ENCODE measurements at places on chromosomes 1 and 21. TPM values are rescaled to one million over a fixed set of nuclear protein-coding genes. Genes with fewer than 3 reads are reported as not detected.

GRCh38 chr1:57353654-57354053 lies 70.2 kb downstream of the DAB1 start:
- DNase-seq: no peak
- H3K4me1 ChIP-seq: no peaks in the 10 kb centered on the region
- no peaks in the 10 kb centered on the region for H3K27me3 ChIP-seq
- H3K4me3 ChIP-seq: no peak overlapping the region
- H3K27ac ChIP-seq: no peak overlapping the region

- H3K4me3 ChIP-seq: no peak overlapping the region
- peaks cover 36% of the 10 kb centered on the region for H3K4me1 ChIP-seq
- no peak for DNase-seq
- H3K36me3 ChIP-seq: no peaks in the 10 kb centered on the region
- no peaks in the 10 kb centered on the region for H3K27me3 ChIP-seq
Observed at GRCh38 chr1:109273570-109274288, 9.2 kb downstream of the PSRC1 start.

GBP2 gene
- total RNA-seq: 103 TPM

DNA sequence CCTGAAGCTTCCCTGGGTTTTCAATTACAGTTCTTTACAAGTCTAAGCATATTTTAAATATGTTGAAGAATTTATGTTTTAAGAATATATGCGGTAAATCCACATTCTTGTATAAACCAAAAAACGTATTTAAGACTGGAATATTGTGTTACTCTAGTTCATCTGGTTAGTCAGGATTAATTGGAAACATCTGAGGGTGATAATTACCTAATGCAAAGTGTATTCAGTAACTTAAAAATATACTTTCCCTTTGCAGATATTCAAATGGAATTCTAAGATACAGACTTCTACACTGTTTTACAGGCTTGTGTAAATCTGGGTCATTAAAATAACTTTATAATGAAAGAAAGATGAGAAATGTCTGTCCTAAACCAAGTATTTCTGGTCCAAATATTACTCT lies 302.0 kb downstream of the VAV3 start:
- no peaks in the 10 kb centered on the region for H3K4me1 ChIP-seq
- no peak overlapping the region for H3K4me3 ChIP-seq
- DNase-seq: no peak

LIPI gene
- not detected for total RNA-seq

DNA sequence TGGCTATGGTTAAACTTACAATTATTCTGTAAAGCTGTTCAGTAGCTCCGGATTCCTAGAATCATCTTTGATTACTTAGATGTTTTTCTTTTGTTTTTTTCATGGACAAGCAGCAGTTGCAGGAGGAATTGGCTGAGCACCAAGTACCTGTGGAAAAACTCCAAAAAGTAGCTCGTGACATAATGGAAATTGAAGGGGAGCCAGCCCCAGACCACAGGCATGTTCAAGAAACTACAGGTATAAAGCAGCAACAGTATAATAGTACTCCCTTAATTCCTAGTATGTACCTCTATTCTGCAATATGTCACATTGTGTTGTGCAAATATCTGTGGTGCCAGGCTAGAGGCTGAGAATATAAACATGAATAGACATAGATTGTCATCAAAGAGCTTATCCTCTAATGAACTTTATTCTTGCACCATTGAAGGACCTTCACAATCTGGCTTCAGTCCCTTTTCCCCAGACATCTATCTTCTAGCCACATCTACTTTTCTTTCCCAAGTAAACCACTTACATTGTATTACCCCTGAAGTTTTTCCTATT lies 132.3 kb upstream of the BMP8A start:
- H3K4me3 ChIP-seq: no peak overlapping the region
- peaks cover 95% of the 10 kb centered on the region for H3K36me3 ChIP-seq
- peaks cover 18% of the 10 kb centered on the region for H3K4me1 ChIP-seq
- DNase-seq: no peak

GRCh38 chr1:64536836-64537490 lies 67.0 kb downstream of the CACHD1 start:
- H3K36me3 ChIP-seq: no peaks in the 10 kb centered on the region
- peak overlapping the region; percentile 33 for H3K27ac ChIP-seq
- peaks cover 42% of the 10 kb centered on the region for H3K4me1 ChIP-seq
- no peak overlapping the region for H3K4me3 ChIP-seq
- no peak for DNase-seq

All from esophagus muscularis mucosa (tissue), 4 donors.